ENCODE measurements at places on chromosomes 3 and 15.
A peak's percentile ranks its signal among the peaks of the same experiment; 100 is the strongest.

DNA sequence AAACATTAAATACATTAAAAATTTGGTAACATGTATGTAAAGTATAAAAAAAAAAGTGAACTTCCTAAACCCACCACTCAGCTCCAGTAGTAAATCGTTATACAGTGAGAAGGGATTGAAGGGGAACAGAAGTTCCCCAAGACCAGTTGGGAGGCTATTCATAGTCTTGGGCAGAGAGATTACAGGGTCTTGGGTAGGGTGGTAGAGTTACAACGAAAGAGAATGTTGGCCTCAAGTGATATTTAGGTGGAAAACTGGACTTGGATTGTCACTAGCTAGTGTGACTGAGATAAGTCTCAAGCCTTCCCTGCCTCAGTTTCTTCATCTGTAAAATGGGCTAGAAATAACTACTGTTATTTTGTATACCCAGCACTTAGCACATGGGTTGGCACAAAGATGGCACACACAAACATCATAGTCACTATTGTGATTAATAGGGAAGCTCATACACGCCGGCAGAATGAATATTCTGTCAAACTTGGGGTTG lies 431 bp upstream of the YEATS2 start:
- no peak for DNase-seq

- peak; percentile 52 for DNase-seq
Observed at GRCh38 chr3:38039899-38040261, 872 bp downstream of the DLEC1 start.

- no peak for DNase-seq
Observed at GRCh38 chr3:43953380-43953779, 262.6 kb downstream of the ABHD5 start.

GRCh38 chr3:57169872-57170623 lies 4.9 kb upstream of the IL17RD start:
- DNase-seq: peak; percentile 72

DNA sequence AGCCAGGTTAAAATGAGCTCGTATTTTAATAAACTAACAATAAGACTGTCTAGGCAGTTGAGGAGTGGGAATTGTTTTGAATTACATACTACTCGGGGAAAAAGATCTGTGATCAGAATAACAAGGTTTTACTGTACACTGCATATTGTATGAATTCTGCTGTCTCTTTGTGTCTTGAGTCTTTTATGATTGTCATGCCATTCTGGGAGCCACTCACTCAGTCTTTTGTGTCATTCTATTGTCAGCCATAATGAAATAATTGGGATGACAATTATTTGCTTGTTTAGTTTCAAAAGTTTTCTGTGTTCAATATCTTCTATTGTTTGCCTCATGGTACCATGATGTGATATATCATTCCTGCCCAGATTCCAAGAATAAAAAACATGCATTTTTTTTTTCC lies 339.6 kb upstream of the TBL1XR1 start:
- DNase-seq: no peak

DNA sequence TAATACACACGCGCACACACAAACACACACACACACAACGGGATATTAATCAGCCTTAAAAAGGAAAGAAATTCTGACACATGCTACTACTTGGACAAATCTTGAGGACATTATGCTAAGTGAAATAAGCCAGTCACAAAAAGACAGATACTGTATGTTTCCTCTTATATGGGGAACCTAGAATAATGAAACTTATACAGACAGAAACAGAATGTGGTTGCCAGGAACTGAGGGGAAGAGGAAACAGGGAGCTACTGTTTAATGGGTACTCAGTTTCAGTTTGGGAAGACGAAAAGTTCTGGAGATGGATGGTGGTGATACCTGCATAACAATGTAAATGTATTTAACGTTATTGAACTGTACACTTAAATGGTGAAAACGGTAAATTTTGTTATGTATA lies 20.2 kb downstream of the ICE2 start:
- no peak for DNase-seq

DNA sequence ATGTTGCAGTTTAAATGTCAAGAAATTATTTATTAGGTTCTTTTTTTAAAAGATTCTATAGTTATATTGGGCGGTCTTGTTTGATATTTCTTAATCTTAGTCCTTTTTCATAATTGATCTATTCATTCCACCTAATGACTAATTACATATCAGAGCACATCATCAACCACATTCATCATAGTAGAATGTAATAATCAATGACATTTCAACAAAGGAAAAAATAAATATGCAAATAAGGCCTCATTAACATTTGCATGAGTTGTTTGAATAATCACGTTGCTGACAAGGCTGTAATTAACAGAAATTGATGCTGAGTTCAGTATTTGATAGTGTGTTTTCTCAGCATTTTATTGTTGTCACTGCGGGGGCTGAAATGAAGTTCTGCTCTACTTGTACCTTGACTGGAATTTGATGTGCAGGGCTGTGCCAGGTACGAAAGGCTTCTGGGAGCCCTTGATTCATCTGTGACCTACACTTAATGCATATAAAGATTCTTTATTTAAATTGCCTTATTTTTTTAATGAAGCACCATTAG lies 215.7 kb downstream of the TCF12 start:
- DNase-seq: no peak

DNA sequence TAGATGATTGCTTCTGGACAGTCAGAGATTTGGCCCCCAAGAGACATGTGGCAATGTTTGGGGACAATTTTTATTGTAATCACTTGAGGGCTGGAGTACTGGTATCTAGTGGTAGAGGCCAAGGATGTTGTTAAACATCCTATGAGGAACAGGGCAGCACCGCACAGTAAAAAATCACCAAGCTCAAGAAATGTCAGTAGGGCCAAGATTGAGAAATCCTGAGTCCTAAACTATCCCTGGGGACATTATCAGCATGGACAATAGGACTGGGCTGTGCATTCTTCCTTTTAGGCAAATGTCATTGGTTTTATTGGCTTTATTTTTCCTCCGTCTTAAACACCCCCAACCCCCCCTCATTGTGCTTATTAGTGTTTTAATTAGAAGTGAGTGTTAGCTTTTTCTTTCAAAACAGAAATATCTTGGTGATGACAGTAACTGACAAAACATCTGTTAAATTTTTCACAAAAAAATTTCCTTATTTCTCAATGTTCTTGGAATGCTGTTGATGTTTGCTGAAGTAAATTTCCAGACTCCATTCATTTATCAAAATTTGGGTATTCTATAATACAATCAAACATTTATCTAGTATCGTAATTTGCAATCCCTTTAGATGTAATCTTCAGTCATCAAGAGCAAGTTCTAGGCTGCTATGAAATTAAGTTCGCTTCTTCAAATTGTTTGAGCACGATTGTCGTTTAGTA lies 944.4 kb downstream of the VGLL3 start:
- no peak for DNase-seq

DNA sequence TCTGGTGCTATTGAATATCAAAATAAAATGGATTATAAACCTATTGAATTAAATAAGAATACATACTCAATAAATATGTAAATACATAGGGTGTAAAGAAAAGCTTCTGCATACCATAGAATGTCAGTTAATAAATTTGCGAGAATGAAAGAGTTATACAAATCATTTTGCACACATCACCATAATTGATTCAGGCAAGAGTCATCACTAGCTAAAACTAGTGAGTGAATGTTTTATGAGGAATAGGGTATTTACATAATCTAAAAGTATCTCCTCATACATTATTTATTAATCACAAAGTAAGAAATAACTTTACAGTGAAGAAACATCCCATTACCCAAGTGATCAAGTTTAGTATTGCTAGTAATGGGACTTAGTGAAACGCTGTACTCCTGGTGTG lies 13.6 kb downstream of the EXOG start:
- DNase-seq: no peak

GRCh38 chr3:149975919-149976318 lies 5.2 kb upstream of the PFN2 start:
- no peak for DNase-seq

- DNase-seq: no peak
Observed at GRCh38 chr3:13710251-13710650, 161.3 kb downstream of the FBLN2 start.

DNA sequence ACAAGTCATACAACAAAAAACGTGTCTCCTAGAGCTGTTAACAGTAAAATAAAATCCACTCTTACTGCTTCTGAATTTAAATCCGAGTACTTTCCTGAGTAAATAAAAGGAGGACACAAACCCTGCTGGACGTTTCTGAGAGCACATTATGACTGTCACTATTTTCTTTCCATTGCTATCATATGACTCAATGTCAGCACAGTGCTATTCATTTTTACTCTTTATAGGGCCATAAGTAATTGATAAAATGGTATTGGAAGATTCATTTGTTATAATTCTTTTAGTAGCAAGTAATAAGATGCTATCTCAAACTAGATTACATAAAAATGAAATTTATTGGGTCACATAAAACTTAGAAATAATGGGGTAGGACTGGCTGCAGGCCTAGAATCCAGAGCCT lies 68.6 kb downstream of the ALCAM start:
- no peak for DNase-seq

DNA sequence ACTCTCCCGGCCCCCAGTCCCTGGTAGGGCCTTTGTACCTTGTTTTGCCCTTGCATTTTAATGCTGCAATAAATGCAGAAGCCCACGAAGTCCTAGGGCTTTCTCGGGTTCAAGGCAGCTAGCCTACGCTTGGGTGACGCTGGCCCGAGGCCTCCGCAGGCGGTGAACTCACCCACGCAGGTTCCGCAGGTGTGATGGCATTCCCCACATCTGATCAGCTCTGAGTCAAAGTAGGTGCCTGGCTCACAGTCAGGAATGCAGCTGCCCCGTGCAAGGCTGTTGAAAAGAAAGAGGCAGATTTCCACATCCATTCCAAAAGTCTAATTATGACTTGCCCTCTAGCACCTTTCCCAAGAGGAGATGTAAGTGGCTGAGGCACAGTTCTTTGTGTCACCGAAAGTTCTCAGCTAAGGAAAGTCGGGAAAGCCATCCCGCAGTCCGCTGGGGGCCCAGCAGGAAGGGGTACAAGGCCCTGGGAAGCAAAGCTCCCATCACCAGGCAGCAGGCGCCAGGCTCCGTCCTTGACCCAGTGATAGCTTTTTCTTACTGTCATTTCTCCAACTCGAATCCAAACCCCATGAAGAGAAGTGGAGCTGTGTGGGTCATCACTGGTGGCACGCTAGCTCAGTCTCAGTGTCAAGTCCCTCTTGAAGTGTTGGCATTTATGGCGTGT lies 23.2 kb upstream of the SNRPA1 start:
- DNase-seq: no peak

DNA sequence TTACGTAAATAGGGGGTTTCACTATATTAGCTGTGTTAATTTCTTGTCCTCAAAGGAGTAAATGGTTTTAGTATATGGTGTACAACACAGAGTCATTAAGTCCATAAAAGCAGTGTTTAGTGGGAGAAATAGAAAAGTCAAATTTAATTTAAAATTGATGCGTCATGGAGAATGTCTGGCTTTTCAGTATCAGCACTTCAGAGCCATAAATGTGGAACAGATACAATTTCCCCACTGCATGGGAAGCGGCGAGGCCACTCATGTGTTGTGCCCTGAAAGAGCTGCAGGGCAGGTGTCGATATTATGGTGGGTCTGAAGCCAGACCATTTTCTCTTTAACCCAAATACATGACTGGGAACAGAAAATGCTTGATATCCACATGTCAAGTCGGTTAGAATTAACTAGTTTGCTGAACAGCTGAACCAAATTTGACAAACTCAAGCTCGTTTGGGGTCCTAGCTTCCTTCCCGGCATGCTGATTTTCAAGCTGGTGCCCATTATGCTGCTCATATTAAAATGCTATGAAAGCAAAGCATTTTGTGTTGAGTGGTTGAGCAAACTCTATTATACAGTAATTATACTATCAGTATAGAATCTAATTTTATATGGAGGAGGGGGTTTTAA lies 364.6 kb upstream of the TBL1XR1 start:
- DNase-seq: no peak

- no peak for DNase-seq
Observed at GRCh38 chr15:88804257-88804656, 1.0 kb downstream of the ACAN start.

DNA sequence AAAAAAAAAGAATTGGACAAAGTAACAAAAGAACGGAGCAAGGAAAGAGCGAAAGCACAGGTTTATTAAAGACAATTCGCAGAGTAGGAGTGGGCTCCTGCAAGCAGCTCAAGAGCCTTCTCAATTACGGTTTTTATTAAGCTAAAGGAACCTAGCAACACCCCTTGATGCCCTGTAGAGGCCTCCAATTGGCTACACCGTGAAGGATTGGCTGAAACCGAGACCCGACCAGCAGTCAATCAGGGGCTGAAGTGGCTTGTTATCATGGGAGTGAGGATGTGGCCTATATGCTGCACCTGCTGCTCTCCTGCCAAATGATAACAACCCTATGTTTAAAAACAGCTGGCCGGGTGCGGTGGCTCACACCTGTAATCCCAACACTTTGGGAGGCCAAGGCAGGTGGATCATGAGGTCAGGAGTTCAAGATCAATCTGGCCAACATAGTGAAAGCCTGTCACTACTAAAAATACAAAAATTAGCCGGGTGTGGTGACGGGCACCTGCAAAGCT lies 20.4 kb upstream of the AP3B2 start:
- DNase-seq: no peak

GRCh38 chr3:33030802-33031201 lies 66.1 kb downstream of the GLB1 start:
- no peak for DNase-seq

GRCh38 chr3:153978006-153978405 lies 143.2 kb upstream of the ARHGEF26 start:
- no peak for DNase-seq

DNA sequence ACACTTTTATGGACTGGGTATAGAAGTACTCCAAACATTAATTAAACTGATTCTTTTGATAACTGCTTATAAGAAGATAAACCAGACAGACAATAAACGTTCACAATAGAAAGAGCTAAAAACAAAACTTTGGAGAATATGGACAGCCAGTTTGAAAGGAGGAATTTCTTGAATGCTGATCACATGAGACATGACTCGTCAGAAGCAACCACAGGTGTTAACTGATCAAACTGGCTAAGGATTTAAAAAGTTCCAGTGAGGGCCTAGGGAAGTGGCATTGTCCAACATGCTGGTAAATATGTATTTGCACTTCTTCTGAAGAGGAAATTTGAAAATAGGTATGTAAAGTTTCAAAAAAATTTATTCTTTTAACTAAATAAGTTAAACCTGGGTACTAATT lies 29.4 kb upstream of the AP3B2 start:
- no peak for DNase-seq

DNA sequence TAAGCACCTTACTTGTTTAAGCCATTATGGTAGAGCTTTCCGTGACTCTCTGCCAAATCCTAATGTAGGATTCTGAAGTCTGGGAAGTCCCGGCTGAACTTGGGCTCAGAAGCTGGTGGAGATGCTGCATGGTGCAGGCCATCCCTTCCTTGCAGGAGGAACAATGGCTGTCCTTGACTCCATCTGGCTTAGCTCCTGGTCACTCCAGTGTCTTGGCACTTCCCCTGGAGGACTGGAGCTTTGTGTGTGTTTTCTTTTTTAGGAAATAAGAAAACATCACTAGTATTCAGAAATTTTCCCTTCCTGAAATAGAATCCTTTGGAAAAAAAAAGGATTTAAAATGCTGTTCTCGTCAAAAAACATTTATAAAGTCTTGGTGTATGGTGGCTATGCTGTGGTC lies 209.3 kb upstream of the ROPN1 start:
- no peak for DNase-seq

- no peak for DNase-seq
Observed at GRCh38 chr3:157317895-157318294, 118.8 kb upstream of the PTX3 start.

- no peak for DNase-seq
Observed at GRCh38 chr3:177162742-177163141, 34.5 kb downstream of the TBL1XR1 start.
